8988T (cell line): ENCODE measurements at places on chromosomes 1 and 21.

- no peak for DNase-seq
These were observed 6.3 kb downstream of the INTS11 start for GRCh38 chr1:1318131-1318652.

GRCh38 chr1:81259625-81260411, 540.9 kb upstream of the ADGRL2 start:
- DNase-seq, result no peak

- DNase-seq, result no peak
These were observed 12.2 kb downstream of the STYXL2 start for GRCh38 chr1:167106119-167106461.

GRCh38 chr1:21139601-21140000, 37.1 kb downstream of the EIF4G3 start:
- DNase-seq, result no peak

- no peak for DNase-seq
These were observed 6.9 kb downstream of the TMEM81 start for GRCh38 chr1:205077158-205077933.

- no peak for DNase-seq
These were observed 24.6 kb downstream of the MIXL1 start for GRCh38 chr1:226248091-226248490.

GRCh38 chr1:77671836-77672235, 10.6 kb downstream of the ZZZ3 start:
- no peak for DNase-seq

GRCh38 chr1:26554781-26555180, 25.2 kb downstream of the RPS6KA1 start:
- no peak for DNase-seq

- DNase-seq, result no peak
These were observed 61.0 kb downstream of the KCNJ6 start for GRCh38 chr21:37855271-37855646.

DNA sequence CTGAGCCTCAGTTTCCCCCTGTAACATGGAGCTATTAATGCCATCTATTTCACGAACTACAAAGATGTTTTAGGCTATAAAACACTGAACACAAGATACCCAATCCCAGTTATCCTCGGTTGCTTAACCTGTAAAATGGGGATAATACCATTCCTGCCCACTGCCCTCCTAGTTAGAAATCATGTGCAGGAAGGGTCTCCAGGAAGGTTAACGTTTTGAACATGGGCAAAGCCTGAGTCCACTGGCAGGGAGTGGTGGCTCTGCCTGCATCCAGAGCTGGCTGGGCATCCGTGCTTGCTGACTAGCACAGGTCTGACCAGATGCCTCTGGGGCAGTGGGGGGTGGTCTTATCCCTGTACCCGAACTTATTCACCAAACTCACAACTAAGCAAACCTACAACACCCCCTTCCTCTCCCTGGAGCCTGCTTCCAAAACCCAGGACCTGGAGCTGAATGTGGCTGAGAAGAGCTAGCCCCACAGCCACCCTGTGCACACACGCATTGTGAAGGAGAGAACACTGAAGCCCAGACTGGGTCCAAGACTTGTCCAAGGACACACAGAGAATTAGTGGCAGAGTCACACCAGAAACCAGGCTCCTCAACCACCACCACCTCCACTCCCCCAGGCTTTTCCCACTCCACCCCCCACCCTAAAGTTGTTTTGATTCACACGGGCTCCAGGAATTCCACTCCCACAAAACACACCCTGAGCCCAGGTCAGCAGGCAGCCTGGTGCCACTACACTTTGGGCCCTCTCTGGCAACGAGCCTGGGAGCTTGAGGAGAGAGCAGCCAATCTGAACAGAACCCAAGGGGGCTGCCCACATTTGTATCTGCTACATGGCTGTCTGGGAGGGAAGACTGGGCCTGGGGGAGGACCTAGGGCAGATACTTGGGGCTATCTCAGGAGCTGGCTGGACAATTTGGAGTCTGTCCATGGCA, 1.6 kb downstream of the E2F2 start:
- no peak for DNase-seq

DNA sequence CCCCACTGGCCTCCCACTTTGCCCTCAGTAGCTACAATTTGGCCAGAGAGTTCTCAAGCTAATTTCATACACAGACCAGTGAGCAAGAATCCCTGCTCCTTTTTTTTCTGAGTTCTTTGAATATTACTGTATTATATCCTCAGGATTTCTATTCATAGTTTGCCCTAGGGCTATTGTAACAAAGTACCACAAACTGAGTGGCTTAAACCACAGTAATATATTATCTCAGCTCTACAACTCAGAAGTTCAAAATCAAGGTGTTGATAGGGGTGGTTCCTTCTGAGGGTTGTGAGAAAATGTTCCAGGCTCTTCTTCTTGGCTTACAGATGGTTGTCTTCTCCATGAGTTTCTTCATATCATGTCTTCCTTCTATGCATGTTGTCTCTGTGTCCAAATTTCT, 289.4 kb upstream of the ESRRG start:
- no peak for DNase-seq

DNA sequence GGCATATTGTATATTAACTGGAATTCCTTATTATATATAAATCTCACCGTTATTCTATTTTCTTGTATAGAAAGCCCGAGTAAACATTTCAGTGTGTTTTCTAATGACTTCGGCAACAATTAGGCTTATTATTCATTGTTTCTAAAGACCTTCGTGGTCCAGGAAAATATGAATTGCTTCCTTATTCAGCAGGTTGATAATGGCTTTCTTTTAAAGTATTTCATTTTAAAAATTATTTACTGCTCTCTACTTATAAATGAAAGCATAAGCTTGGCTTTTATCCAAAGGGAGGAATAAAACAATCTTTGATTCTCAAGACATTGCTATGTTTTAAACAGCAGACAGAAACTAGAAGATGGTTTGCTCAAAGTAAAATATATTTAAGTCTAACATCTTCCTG, 198.4 kb upstream of the RGS18 start:
- no peak for DNase-seq

- DNase-seq, result no peak
These were observed 54.4 kb upstream of the SCAF4 start for GRCh38 chr21:31786164-31786920.

DNA sequence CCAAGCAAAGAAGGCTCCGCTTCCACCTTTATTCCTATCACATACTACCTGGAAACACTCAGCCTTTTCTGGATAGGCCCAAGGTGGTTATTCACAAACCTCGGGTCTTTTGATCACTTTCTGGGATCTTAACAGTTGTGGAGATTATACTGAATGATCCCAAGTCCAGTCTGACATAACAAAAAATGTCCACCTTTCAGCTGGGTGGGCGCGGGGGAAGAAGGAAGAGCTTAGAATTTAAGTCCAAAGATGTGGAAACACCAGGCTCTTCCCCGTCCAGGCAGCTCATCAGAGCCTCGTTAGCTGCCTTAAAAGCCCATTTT, 338 bp upstream of the C1orf53 start:
- DNase-seq, result no peak

DNA sequence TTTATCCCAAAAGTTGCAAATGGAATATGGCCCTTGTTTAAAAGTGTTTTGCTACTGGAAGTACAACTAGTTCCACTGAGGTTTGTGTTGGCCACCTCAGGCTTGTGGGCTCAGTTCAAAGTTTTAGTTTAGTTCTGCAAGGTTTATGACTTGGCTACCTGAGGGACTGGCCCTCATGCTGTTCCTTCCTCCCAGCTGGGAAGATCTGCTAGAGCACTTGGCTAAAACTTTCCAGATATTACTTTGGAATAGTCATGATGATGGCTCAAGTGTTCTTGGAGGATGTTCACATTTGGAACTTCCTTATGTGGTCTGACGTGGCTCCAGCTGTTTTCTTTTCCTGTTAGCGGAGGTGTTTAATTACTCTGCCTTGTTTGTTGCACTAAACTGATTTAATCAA, 110.2 kb upstream of the IVNS1ABP start:
- no peak for DNase-seq

- DNase-seq, result no peak
These were observed 5.5 kb downstream of the GPR137B start for GRCh38 chr1:236147521-236148469.

- DNase-seq, result no peak
These were observed 21.6 kb upstream of the CCSAP start for GRCh38 chr1:229364207-229365065.

- DNase-seq, result peak; percentile 49
These were observed 504 bp downstream of the SCCPDH start for GRCh38 chr1:246724731-246725095.

DNA sequence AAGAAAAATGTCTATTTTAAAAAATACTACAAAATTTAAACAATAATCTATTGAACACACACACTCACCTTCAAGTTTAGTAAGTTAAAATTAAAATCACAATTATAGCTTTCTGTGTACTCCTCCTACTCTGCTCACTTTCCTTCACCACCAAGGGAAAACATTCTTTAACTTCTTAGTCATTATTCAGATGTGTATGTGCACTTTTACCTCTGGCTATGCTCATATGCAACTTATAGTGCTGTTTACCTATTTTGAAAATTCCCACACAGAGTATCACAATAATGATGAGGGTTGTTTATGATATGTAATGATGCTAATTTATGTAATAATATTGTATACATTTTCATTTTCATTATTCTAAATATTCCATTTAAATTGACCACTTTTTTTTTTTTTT, 661.4 kb downstream of the MRPL39 start:
- no peak for DNase-seq

DNA sequence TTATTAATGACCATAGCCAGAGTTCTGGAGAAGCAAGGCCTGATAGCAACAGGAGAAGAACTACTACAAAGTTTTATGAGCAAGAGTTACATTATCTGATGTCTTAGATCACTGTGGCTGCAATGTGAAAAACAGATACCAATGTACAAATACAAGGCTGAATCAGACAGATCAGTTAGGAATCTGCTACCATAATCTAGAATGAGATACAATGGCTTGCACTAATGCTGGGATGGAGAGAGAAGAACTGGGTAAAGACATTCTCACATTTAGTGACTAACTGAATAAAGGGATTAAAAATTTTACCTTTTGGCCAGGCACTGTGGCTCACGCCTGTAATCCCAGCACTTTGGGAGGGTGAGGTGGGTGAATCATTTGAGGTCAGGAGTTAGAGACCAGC, 41.3 kb downstream of the ARID4B start:
- no peak for DNase-seq

DNA sequence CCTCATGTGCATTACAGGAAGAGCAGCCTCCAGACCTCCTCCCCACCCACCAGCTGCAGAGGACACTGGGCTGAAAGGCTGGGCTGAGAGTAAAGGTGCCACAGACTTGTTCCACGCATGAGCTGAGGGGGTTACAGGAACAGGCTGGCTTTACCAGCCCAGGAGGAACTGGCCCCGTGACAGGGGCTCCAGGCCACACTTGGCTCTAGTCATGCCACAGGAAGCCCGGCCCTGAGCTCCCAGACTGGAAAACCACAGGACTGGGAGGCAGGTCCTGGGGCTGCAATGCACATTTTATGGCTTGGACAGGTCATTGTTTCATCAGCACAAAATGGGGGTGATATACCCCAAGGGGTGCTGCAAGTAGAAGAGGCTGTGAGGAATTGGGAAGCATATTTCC, 35.6 kb downstream of the GPA33 start:
- DNase-seq, result no peak

DNA sequence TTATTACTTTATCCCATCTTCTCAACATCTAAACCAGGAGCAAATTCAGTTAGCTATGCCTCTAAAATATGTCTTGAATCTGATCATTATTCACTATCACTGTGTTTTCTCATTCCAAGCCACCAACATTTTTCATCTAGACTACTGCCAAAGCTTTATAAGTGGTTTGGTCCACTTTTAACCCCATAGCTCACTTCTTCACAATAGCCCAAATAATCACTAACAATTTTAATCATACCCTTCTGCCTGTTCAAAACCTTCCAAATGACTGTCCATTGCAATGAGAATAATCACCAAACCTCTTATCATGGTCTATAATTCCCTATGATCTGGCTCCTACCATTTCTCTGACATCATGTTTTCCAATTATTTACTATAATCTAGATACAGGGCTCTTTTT, 149.8 kb upstream of the ZNHIT6 start:
- DNase-seq, result no peak

DNA sequence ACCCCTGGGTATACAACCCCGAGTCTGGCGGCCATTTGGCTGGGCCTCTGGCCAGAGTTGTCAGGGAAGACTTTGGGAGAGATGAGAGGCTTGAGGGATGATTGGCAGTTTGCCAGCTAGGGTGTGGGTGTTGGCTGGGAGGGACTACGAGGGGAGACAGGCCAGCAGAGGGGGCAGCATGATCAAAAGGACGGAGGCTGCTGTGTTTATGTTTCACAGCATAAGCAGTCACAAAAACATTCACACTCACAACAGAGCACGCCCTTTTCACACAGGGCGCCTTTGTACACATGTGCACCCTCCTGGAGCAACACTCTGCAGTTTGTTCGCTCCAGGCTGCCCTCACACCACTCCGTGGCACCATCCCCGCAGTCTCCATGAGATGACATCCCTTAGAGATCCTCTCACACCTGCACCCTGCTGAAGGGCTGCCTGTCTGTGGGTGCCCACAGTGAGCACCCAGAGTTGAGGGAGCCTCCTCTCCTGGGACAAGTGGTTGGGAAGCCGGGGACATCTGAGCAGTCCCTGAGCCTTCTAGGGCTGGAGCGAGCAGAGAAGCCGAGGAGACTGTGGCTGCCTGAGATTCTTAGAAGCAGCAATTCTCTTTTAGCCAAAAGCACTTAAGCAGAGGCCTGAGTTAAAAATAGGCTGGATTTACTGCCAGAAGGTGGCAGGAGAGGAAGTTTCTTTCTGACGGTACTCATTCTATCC, 15.4 kb downstream of the EFNA3 start:
- DNase-seq, result no peak

DNA sequence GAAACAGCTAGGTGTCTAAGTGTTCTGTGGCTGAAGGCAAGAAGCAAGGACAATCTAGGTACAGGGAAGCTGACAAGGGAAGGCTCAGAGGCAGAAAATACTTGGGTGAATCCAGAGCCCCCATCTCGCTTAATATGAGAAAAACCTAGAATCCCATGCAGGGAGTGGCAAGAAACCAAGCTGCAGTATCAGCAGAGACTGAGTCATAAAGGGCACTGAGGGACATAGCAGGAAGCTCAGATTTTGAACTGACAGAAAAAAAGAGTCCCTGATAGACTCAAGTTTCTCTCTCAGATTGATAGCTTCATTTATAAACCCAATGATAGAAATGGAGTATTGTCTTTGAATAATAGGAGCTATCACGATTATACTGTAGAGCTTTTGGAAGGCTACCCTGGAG, 77.3 kb upstream of the KCNJ15 start:
- DNase-seq, result no peak

DNA sequence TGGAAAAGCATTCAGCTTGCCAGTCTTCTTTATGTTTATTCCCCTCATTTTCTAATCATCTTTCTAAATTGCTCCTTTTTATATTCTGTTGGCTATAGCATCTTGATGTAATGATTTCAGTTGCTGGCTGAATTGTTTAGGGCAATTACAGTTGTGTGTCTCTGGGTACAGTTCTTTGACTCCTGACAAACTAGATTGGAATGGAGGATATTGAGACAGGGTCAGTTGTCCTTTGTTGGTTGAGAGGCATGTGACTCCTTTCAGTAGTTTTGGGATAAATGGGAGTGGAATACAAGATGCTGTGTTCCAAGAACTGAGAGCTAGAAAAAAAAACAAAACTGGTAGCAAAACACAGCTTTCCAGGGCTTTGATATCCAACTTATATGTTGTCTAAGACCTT, 1.5 kb downstream of the CENPF start:
- DNase-seq, result peak; percentile 41

- DNase-seq, result no peak
These were observed 43.4 kb downstream of the GNPAT start for GRCh38 chr1:231284441-231284840.
